Breast epithelium (tissue), 4 donors: ENCODE measurements at places on chromosomes 1 and 21. TPM values are rescaled to one million over a fixed set of nuclear protein-coding genes. Genes with fewer than 3 reads are reported as not detected.

- DNase-seq: no peak
Measured at GRCh38 chr1:238789916-238790667, 596.3 kb upstream of the CHRM3 start.

Gene AMY1A
- not detected for total RNA-seq

- DNase-seq: peak; percentile 70
Measured at GRCh38 chr1:156291226-156292061, 4.0 kb downstream of the GLMP start.

GRCh38 chr21:23223882-23224281 lies 2225.7 kb downstream of the NCAM2 start:
- DNase-seq: no peak

- no peak for DNase-seq
Measured at GRCh38 chr1:82962658-82963057, 1036.3 kb downstream of the TTLL7 start.

DNA sequence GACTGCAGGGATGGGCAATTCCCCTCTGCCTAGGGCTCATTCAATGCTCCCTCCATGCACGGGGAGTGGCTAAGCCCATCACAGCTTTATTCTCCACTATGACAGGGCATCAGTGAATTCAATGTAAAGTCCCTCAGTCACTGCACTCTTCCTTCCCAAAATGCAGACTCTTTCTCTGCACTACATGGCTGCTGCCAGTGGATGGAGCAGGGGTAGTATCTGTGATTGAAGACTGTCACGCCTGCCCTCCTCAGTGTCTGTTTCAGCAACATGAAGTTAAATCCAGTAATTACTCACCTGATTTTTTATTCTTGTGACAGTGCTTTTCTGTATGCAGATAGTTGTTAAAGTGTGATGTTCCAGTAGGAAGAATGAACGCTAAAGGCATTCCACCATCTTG lies 1323.2 kb downstream of the AMY1C start:
- no peak for DNase-seq

DNA sequence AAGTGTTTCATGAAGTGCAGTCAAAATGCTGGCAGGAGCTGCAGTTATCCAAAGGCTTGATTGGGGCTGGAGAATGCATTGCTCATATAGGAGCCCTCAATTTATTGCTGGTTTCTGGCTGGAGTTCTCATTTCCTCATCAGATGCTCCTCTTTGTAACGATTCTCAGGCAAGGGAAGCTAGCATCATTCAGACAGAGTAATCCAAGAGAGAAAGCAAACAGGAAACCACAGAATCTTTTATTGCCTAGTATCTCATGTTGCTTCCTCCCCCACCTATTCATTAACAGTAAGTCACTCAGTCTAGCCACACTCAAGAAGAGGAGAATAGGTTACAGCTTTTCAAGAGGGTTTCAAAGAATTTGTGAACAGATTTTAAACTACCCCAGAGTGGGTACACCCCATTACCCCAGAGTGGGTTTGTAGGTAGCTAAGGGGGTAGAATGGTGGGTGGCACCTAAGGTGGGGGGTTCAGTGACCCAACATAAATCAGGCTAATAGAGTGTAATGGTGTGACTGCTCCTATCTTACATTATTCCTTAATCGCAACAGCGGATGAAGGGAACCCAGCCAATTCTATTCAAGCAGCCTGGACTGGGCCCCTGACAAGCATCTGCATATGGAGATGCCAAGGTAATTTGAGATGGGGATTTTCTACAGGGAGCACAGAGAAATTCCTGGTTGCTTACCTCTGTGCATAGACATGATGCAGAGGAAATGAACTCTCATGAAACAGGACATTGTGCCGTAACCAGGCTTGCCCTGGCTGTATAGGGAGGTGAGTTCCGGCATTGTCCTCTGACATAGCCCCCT lies 67.1 kb downstream of the KCNJ15 start:
- no peak for DNase-seq

DNA sequence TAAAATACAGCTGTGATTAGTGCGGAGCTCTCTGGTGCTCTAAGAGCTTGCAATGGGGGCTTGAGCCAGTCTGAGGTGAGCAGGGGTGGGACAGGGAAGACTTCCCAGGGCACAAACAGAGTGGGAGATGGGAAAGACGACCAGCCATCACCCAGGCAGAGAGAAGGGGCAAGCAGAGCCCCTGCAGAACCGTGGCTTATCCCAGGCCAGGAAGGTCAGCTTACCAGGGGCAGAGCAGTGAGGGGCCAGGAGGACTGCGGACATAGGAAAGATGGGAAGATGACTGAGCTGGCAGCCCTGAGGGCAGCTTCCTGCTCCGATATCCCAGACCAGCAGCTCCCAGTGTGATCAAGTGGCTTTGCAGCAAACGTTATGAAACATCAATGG lies 55.4 kb upstream of the IFFO2 start:
- peak; percentile 19 for DNase-seq

GRCh38 chr1:117641536-117641935 lies 35.7 kb downstream of the TENT5C start:
- DNase-seq: no peak

DNA sequence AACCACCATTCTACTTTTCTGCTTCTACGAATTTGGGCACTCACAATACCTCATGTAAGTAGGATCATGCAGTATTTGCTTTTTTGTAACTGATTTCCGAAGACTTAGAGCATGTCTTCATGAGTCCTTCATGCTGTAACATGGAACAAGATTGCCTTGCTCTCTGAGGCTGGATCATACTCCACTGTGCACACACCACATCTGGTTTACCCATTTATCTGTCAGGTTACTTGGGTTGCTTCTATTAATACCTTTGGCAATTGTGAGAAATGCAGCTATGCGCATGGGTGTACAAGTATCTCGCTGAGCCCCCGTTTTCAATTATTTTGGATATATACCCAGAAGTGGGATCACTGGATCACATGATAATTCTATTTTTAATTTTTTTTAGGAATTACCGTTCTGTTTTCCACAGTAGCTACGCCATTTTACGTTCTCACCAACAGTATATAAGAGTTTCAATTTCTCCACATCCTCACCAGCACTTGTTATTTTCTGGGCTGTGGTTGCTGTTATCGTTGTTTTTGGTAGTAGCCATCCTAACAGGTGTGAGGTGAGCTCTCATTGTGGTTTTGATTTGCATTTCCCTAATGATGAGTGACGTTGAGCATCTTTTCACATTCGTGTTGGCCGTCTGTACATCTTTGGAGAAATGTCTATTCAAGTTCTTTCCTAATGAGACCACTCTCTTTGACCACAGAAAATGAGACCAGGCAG lies 10.7 kb upstream of the SLC2A5 start:
- no peak for DNase-seq

DNA sequence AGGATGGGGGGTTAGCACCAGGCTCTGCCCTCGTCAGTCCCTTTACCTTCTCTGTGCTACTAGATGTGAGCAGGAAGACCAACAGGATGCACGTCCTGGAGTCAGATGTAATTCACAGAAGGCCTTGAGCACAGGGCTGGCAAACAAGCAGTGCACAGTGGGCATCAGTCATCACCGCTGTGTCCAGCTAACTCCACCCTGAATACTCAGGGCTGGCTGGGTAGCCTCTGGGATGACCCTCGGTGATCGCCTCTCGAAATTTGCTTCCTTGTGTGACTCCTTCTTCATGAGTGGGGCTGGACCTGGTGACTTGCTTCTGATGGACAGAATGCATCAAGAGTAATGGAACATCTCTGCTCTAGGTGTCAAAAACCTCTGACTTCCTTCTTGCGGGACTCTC lies 92.2 kb upstream of the TMPRSS2 start:
- no peak for DNase-seq

- DNase-seq: no peak
Measured at GRCh38 chr1:18955131-18955440, 1.4 kb downstream of the IFFO2 start.

- DNase-seq: no peak
Measured at GRCh38 chr1:156117414-156118176, 3.1 kb downstream of the LMNA start.

DNA sequence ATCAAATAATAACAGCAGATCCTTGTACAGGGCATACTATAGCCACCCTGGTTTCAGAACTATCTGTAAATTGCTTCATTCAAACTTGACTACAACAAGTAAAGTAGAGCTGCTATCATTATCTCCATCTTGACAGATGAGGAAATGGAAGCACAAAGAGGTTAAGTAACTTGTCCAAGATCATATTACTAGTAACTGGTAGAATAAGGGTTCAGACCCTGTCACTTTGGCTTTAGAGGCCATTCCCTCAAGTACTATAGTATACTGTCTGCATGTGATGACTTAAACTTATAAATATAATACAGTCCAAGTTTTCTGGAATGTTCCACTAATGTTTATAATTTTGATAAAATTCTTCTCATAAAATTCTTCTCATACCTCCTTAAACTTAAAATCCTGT lies 24.8 kb downstream of the PGM1 start:
- DNase-seq: no peak

DNA sequence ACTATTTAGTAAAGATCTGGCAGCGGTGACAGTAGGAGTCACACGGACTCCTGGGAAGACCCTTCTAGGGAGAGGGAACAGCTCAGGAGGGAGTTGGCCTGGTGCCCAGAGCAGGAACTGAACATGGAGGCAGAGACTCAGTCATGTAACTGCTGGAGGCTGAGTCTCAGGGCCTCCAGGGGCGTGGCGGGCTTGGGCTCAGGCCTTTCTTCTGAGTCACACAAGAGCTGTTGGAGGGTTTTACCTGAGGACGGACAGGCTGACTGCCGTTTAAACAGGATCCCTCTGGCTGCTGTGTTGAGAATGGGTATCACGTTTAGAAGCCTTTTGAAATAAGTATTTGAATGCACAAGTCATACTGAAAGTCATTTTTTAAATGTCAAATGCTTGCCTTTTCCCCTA lies 7.2 kb upstream of the ETS2 start:
- no peak for DNase-seq
